T47D (cell line): ENCODE measurements at places on chromosomes 5 and 9.
A peak's percentile ranks its signal among the peaks of the same experiment; 100 is the strongest.

DNA sequence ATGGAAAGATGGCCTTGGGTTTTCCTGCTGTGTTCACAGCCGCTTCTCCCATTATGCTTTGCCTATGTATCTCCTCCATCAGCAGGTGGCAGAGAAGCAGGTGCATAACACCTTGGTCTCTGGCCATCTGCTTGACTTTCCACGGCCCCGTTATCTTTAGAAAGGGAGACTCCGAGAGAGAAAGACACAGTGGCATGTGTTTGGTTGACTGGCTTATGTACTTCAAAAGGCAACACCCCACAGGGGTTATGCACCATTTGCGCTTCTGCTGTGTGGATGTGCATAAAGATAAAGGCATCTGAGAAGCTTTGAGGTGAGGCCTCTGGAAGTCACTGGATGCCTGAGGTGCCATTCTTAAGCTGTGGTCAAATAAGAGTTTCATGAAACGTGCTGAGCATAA is 138.4 kb downstream of the EGFLAM start:
- no peak for DNase-seq

DNA sequence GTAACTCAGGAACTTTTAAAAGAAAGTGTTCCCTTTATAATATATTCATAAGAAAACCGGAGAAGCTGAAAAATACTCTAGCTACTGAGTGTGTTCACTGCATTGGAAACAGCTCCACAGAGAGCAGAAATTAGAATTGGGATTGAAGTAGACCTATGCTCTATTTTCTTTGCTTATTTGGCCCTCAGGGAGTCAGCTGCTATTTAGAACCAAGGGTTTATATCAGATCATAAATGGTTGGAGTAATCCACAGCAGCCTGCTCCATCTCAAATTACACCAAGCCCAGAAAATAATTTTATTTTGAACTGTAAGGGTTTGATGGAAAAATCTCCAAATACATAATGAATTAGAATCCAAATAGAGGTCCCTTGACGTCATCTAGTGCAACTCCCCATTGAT is 202.6 kb downstream of the ADAMTSL1 start:
- no peak for DNase-seq

DNA sequence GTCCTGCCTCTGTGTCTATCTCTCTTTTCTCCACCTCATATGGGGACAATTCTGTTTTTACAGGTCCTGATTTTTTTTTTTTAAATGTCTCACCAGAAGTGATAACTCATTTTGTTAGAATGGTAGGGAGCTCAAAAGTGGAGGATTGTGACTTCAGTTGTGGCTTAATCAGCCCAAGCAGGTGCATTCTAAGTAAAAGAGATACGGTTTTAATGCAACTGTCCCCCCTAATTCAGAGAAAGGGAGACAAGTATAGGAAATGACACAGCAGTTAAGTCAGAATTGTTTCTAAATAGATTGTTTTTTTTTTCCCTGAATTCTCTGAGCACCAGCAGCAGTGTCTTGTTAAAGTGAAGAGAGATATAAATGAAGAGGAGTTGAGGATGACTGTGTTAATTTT is 24.5 kb downstream of the MAST4 start:
- no peak for DNase-seq

DNA sequence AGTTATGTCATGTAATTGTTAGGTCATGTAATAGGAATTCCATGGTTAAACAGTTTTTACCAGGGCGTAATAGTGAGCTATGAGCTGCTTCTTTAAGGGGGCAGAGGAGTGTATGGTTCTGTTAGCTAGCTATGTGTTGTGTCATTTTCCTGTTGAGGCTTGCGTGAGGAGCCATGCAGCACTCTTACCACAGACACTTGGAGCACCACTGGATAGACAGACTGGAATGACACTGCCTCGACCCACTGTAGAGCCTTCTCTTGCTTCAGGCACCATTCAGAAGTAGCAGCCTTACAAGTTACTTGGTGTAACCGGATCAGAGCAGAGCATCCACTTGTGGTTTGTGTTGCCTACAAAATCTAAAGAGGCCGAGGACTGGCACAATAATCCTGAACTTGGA is 28.3 kb upstream of the STOM start:
- DNase-seq = no peak

GRCh38 chr5:143733665-143734455 is 78.1 kb upstream of the HMHB1 start:
- DNase-seq = no peak

DNA sequence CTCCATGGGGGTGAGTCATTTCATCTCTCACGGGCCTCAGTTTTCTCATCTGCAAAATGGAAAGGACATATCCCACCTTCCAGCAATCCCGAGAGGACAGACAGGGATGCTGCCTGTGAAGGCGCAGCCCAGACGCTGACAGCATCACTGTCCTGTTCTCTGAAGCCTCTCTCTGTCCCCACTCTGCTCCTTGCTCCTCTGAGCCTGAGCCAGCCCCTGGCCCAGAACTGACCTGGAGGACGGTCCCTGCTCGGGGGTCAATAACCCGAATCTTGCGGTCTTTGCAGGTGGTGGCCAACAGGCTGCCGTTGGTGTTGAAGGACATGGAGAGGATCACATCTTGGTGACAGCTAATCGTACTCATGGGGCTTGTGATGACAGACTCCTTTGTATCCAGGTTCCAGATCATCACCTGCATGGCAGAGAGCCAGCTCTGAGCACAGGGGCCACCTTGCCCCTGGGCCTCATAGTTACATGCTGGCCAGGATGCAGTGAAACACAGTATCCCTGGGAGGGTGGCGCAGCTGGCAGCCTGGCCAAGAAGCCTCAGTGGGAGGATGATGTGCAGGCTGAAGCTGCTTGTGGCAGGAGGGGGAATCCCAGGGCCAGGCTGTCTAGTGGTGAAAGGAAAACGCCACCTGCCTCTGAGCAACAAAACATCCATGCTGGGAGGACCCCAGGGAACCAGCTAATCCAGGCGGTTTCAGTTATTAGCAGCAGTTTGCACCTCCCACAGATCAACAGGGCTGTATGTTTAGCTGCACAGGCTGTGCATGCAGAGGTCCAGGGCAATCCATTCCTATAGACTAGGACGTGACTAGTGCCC is 14.0 kb upstream of the TRIM14 start:
- DNase-seq = no peak

DNA sequence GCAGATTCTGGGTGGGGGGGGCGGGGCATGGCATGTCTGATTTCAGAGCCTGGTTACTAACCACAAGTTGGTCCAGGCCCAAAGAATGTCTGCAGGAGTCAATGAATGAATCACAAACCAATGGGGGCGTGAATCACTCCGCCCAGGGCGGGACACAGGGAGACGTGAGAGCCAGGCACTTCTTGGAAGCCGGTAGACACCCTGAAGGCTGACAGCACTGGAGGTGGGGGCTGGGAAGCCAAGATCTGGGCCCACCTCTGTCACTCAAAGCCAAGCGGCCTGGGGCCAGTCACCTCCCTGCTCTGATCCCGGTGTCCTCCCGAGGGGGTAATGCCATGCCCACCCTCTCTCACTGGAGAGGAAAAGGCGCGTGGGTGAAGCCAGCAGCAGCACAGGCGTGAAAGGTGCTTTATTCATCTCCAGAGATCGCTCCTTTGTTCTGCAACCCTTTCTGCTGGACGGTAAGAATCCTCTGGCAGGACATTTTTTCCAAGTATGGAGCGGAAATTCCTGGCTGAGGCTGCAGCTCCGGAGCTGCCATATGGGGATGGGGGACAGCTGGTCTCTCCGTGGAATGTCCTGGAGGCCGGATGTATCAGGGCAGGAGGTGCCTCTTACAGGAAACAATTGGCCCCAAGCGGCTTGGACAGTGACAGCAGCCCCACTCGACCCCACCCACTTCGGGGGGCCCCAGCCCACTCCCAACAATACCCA is 85.0 kb downstream of the STK10 start:
- no peak for DNase-seq

GRCh38 chr9:90965226-90966030 is 163.8 kb downstream of the SYK start:
- DNase-seq = no peak

DNA sequence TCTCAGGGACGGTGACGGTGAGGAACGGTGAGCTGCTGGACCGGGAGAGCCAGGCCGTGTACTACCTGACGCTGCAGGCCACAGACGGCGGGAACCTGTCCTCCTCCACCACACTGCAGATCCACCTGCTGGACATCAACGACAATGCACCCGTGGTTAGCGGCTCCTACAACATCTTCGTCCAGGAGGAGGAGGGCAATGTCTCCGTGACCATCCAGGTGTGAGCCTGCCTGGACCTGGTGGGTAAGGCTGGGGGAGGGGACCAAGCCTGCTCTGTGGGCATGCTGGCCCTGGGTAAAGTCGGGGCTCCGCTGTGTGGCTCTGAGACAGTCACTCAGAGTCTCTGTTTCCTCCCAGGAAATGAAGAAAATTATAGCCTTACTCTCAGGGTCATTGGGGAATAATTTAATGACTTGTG is 29.3 kb downstream of the CDHR2 start:
- peak; percentile 91 for DNase-seq

DNA sequence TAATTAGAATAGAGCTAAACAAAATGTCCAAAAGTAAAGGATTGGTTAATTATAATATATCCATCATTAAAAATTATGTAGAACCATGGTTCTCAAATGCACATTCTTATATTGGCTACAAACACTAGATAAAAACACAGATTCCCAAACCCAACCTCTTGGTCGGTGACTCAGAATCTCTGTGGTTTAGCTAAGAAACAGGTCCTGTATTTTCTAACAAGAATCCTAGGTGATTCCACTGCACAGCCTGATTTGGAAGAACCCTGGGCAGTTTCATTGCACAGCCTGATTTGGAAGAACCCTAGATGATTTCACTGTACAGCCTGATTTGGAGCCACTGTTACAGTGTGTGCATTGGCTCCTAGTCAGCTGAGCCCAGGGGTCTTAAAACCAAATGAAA is 67.9 kb downstream of the KIAA1958 start:
- DNase-seq = no peak

- no peak for DNase-seq
Measured at GRCh38 chr5:99926463-99926862, 608.7 kb upstream of the FAM174A start.
